ENCODE measurements at places on chromosomes 6 and 20. TPM values are rescaled to one million over a fixed set of nuclear protein-coding genes. Genes with fewer than 3 reads are reported as not detected.

Gene ADGB
- 9.6 TPM for total RNA-seq

Gene SIRPD
- 0.86 TPM for total RNA-seq

Gene PRDM13
- not detected for total RNA-seq

Gene UST
- total RNA-seq, result 8.6 TPM

Gene HCK
- 94.3 TPM for total RNA-seq

Gene ADTRP
- 7.3 TPM for total RNA-seq

Gene NT5E
- 13.5 TPM for total RNA-seq

Gene MUC22
- 0.06 TPM for total RNA-seq

Gene SRMS
- total RNA-seq, result not detected

Gene EYS
- total RNA-seq, result 0.17 TPM

DNA sequence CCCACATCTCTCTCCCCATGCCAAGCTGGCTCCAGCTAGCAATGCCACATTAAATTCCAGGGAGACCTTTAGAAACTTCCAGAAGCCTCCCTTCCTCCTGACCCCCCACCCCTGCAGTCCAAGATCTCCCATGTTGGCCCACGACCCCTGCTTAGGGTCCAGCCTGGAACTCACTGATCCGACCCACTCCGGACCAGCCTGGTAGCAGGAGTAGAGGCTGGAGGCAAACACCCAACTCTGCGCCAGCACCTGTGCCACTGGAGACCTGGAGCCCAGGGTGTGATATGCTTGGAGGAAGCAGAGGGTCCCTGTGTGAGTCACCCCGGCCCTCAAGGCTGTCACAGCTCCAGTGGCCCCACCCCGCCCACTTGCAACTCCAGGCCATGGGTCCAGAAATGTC, 3.3 kb upstream of the ULBP1 start:
- DNase-seq, result no peak

- no peak for DNase-seq
These were observed 57.0 kb upstream of the CD93 start for GRCh38 chr20:23143098-23143497.

DNA sequence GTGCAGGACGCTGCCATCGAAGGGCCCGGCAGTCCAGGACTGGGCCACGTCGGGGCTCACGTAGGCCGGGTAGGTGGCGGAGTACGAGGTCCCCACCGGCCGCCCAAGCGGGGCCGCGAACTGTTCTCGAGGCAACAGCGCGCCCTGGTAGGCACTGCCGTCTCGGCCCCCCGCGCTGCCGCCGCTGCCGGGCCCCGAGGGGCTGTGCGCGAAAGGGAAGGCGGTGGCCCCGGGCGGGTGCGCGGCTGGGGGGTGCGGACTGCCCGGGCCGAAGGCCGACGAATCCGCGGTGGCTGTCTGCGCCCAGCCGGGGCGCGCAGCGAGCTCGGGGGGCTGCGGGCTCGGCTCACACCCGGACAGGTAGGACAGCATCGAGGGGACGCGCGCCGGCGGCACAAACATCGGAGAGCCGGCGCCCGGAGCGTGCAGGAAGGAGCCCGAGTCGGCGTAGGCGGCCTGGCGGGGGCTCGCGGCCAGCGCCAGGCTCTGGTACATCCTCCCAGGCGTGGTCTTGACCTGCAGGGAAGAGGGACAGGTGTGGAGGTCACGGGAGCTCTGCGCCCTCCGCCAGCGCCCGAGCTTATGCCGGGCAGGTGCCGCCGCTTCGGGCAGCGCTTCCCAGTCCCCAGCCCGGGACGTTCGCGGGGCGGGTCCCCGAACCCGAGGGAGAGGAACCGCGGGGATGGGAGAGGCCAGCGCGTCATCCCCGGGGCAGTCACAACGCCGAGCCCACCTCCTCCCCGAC, 596 bp downstream of the GATA5 start:
- DNase-seq, result no peak

- no peak for DNase-seq
These were observed 73.6 kb downstream of the TRERF1 start for GRCh38 chr6:42378125-42378524.

DNA sequence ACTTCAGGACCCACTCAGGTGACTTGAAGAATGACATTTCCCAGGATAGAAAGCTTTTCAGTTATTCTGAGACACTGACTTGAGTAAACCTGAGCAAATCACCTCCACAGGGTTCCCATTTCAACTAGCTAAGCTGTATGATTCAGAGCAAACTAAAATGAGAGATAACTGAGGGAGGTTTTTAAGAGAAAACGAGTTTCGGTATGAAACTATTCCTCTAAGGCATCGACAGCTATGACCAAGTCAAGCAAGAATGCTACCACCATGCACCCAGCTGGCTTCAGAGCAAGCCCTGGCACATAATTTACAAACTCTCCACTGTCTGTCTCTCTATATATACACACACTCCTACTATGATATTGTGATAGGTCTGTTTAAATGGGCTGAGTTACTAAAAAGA, 75.4 kb downstream of the PERP start:
- DNase-seq, result no peak

DNA sequence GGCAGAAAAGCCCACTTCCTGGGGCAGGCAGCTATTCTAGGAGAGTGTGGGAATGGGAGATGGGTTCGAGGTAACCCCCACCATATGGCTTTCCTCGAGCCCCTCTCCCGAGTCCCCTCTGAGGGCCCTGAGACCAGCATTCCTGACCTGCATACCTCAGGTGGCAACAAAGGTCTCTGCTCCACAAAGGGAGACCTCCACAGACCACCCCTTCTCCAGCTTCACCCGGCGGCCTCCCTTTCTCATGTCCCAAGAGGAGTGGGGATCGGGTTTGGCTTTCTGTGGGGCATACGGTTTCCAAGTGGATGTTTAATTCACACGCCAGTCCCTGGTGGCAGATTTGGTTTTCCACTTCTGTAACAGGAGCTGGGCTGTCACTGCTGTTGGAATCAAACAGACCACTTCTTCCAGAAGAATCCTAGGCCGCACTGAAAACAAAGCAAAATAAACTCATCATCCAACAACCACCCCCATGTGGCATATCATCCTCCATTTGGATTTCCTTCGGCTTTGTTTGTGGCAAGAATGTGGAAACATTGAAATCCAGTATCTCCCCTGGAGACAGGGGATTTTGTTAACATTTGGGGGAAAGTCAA, 83.2 kb downstream of the DLL1 start:
- no peak for DNase-seq

DNA sequence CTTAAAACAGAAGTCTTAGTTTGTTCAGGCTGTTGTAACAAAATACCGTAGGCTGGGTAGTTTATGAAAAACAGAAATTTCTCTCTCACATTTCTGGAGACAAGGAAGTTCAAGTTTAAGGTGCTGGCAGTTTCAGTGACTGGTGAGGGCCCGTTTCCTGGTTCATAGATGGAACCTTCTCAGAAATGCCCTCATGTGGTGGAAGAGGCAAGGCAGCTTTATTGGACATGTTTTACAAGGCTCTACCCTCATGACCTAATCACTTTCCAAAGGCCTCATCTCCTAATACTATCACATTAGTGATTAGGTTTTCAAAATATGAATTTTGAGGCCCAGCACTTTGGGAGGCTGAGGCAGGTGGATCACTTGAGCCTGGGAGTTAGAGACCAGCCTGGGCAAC, 2.4 kb downstream of the HEBP2 start:
- DNase-seq, result no peak

DNA sequence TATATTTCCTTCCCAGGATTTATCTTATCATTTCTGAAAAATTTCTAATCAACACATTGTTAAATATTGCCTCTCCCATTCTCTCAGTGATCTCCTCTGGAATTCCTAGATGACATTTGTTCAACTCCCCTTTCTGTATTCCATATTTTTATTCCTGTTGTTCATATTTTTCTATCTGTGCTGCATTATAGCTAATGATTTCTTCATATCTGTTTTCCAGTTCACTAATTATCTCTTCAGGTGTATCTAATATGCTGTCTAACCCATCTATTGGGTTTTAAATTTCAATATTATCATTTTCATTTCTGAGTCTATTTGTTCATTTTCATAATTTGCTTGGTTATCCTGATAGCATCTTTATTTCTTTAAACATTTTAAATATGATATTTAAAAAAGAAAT, 141.9 kb downstream of the GRM4 start:
- no peak for DNase-seq

DNA sequence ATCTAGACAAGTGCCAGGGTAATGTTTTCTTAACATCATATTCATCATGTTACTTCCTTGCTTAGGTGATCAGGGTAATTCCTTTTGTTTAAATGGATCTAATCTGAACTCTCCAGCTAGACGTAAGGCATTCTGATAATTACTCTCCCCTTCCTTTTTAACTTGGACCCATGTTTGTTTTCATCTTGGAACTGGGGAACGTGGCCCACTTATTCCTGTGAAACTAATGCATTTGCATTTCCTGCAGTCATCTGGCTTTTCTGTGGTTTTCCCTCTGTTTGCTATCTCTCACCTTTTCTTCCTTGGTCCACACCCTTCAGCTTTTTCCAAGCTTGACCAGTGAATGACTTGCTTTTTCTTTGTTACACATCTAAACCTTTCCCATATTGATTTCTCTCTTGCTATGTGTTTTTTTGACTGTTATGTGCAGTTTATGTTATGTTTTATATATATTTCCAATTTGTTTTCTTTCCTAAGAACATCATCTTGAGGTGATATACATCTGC, 33.3 kb downstream of the SLX4IP start:
- DNase-seq, result no peak

GRCh38 chr20:17568045-17568788, 1.7 kb upstream of the DSTN start:
- DNase-seq, result peak; percentile 32

- peak; percentile 27 for DNase-seq
These were observed 144.8 kb downstream of the TTLL2 start for GRCh38 chr6:167469672-167470071.

- no peak for DNase-seq
These were observed 12.1 kb upstream of the CNKSR3 start for GRCh38 chr6:154522576-154522975.

Data from lung (tissue), 17 donors.